Hepatocyte (in vitro differentiated cells): ENCODE measurements at places on chromosomes 2 and 18. TPM values are rescaled to one million over a fixed set of nuclear protein-coding genes. Genes with fewer than 3 reads are reported as not detected.

Gene NYAP2
- total RNA-seq = 0.37 and 1.0 TPM in 2 replicates

Gene TRIM54
- total RNA-seq = not detected in 2 replicates

Gene HDHD2
- 18.5 and 22.3 TPM in 2 replicates for total RNA-seq

Gene ZNF512
- 27.7 and 30.7 TPM in 2 replicates for total RNA-seq

Gene RPRM
- total RNA-seq = 2.1 and 3.4 TPM in 2 replicates

Gene CABLES1
- 6.9 and 7.2 TPM in 2 replicates for total RNA-seq

Gene COPS7B
- total RNA-seq = 15.9 and 16.3 TPM in 2 replicates

Gene SLC8A1
- 8.9 and 11.7 TPM in 2 replicates for total RNA-seq

Gene AKAIN1
- total RNA-seq = not detected in 2 replicates

Gene RBBP8
- 17.3 and 25.7 TPM in 2 replicates for total RNA-seq

Gene TRAK2
- 26.7 and 30.0 TPM in 2 replicates for total RNA-seq

Gene ALK
- 0.20 and 0.27 TPM in 2 replicates for total RNA-seq

Gene FOXI3
- not detected in 2 replicates for total RNA-seq

Gene BOK
- 24.2 and 25.4 TPM in 2 replicates for total RNA-seq

Gene EXOC6B
- total RNA-seq = 36.2 and 50.0 TPM in 2 replicates

Gene IHH
- total RNA-seq = 23.0 and 23.1 TPM in 2 replicates

Gene MCFD2
- 196 and 203 TPM in 2 replicates for total RNA-seq

Gene ALKAL2
- total RNA-seq = 2.9 and 9.0 TPM in 2 replicates

Gene SERPINB7
- 0.10 and 0.36 TPM in 2 replicates for total RNA-seq

Gene CXCR4
- total RNA-seq = 6.2 and 6.4 TPM in 2 replicates

Gene GAL3ST2
- 0.20 and 0.53 TPM in 2 replicates for total RNA-seq

Gene APOB
- 804 and 814 TPM in 2 replicates for total RNA-seq

Gene IL36B
- not detected in 2 replicates for total RNA-seq

Gene CRYBA2
- total RNA-seq = 0.90 TPM in 1 of 2 replicates, not detected in the other

Gene TMEFF2
- 0.43 and 0.68 TPM in 2 replicates for total RNA-seq

Gene LAMA3
- 52.1 and 63.3 TPM in 2 replicates for total RNA-seq

Gene MOGAT1
- not detected in 2 replicates for total RNA-seq

Gene CARF
- 10.3 and 13.7 TPM in 2 replicates for total RNA-seq

Gene CFC1
- 12.4 and 15.1 TPM in 2 replicates for total RNA-seq

Gene RNF152
- 18.3 and 21.1 TPM in 2 replicates for total RNA-seq

Gene CD8B2
- 0.44 TPM in 1 of 2 replicates, not detected in the other for total RNA-seq

Gene SETBP1
- 20.1 and 21.1 TPM in 2 replicates for total RNA-seq

Gene YWHAQ
- total RNA-seq = 302 and 327 TPM in 2 replicates

Gene TEX44
- total RNA-seq = not detected in 2 replicates

Gene RNF125
- total RNA-seq = 1.1 and 2.1 TPM in 2 replicates

Gene C2orf78
- total RNA-seq = not detected in 2 replicates

Gene CHRNG
- not detected in 2 replicates for total RNA-seq

Gene UGT1A10
- total RNA-seq = not detected in 2 replicates

Gene ITGA6
- 51.4 and 64.8 TPM in 2 replicates for total RNA-seq

Gene MRPL33
- 148 and 206 TPM in 2 replicates for total RNA-seq

Gene HNRNPLL
- total RNA-seq = 38.7 and 55.7 TPM in 2 replicates

Gene AGXT
- total RNA-seq = 69.6 and 90.8 TPM in 2 replicates

Gene FSHR
- 0.20 and 0.68 TPM in 2 replicates for total RNA-seq

Gene MYL12B
- 478 and 519 TPM in 2 replicates for total RNA-seq

Gene POTEJ
- total RNA-seq = 0.17 and 0.76 TPM in 2 replicates

Gene NR4A2
- 1.7 and 2.3 TPM in 2 replicates for total RNA-seq

Gene DNAH7
- 0.68 and 1.2 TPM in 2 replicates for total RNA-seq

Gene DYNC2LI1
- total RNA-seq = 31.5 and 40.4 TPM in 2 replicates

Gene SPATS2L
- total RNA-seq = 159 and 173 TPM in 2 replicates

Gene RESP18
- not detected in 2 replicates for total RNA-seq

Gene ASB18
- total RNA-seq = not detected in 2 replicates

Gene KLHL30
- total RNA-seq = not detected in 2 replicates

Gene PPP1R1C
- total RNA-seq = 0.40 and 8.4 TPM in 2 replicates

Gene BMP10
- 0.12 and 0.27 TPM in 2 replicates for total RNA-seq

Gene KCNG2
- total RNA-seq = not detected in 2 replicates

Gene ADRA2B
- 0.56 and 0.87 TPM in 2 replicates for total RNA-seq

Gene HAUS1
- total RNA-seq = 48.8 and 51.8 TPM in 2 replicates
